Smooth muscle cell of trachea (primary cell): ENCODE measurements at places on chromosomes 1 and 21. TPM values are rescaled to one million over a fixed set of nuclear protein-coding genes. Genes with fewer than 3 reads are reported as not detected.

The HES2 gene
- total RNA-seq = 0.15 and 1.3 TPM in 2 replicates

The INSRR gene
- total RNA-seq = under 0.01 TPM in 1 of 2 replicates, not detected in the other

The ERVH48-1 gene
- total RNA-seq = not detected in 2 replicates

The HSD3B2 gene
- total RNA-seq = not detected in 2 replicates

The VSIG8 gene
- total RNA-seq = 0.15 and 0.17 TPM in 2 replicates

The MFAP2 gene
- total RNA-seq = 16.9 and 26.5 TPM in 2 replicates

The ANKRD45 gene
- 0.29 and 0.83 TPM in 2 replicates for total RNA-seq

The TRPM2 gene
- total RNA-seq = under 0.01 TPM in 1 of 2 replicates, not detected in the other

The CD1B gene
- total RNA-seq = not detected in 2 replicates

The SPRR1B gene
- total RNA-seq = not detected in 2 replicates
